ENCODE measurements at places on chromosomes 2 and 18.

- DNase-seq = no peak
These were observed 177.7 kb downstream of the PIEZO2 start for GRCh38 chr18:10971717-10972116.

DNA sequence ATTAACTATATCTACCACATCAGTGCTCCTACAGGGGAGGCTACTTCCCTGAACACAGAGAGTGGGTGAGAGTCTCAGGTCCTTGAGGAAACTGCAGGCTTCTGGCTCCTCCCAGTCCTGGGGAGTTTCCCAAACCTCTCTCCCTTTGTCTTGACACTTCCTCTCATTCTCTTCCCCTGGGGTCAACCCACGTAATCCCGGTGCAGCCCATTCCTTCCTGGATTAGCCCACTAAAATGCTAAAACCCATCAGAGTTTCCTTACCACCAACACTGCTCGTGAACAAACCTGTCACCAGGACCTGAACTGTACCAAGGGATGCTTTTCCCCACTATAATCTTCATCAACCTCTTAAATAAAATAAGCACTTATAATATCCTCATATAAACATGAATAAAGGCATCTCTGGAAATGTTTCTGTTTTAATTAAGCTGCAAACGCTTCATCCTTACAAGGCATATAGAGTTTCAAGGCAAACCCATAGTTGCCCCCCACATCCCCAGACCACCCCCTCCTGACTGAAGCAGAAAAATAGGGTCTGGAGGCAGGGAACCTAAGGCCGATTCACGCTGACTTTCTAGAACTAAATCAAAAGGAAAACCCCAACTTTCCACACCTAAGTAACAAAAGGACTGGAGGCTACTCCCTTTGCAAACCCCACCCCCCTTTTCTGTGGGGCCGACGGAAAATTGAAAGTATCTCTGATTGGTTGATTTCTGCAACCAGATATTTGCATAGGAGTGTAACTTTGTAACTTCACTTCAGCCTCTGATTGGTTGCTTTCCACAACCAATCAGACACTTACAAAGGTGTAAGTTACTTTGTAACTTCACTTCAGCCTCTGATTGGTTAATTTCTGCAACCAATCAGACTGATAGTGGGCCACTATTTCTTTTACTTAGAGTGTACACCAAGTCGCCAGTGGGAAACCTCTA is 19.0 kb downstream of the TMSB10 start:
- peak; percentile 49 for DNase-seq

DNA sequence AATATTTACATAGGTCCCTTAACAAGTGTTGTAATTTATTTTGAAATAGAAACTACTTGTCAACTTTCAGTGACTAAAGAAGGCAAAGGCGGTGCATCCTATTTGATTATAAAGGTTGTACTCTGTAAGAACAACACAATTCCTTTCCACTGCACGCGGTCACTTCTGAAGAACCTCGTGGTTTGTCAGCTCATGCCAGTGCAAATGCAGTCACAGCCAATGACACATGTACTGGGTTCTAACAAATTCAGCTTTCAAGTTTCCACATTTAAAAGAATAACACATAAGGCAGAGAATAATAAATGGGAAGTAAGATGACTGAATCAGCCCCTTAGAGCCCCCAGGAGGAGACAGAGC is 39.7 kb downstream of the CYB5A start:
- peak; percentile 40 for DNase-seq

DNA sequence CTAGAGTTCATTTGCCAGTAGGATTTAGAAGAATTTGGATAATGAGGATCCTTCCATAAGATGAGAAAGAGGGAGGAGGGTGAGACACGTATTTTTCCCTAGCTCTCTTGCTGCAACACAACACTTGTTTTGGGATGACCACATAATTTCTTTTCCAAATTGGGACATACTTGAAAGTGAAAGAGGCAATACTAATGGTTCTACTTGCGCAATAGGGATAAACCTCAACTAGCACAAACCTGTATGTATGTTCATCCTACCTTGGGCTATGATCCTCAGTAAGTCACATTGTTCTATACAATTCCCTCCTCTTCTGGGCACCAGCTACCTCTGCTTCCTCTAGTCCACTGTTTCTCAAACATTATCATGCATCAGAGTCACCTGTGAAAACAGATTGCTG is 1208.8 kb upstream of the LRRTM1 start:
- DNase-seq = no peak

DNA sequence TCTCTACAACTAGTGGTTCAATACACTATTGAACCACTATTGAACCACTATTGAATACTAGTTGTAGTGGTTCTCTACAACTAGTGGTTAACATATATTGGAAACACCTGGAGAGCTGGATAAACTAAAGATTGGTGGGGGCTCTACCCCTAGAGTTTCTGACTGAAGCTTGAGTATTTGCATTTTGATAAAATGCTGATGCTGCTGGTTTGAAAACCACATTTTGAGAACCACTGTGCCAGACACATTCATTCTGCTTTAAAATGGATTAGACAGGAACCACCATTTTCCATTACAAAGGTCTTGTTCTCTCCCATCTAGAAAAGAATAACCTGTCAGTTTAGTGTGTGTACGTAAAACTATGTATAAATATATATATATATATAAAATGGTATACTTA is 133.3 kb downstream of the TMEM247 start:
- DNase-seq = no peak

- no peak for DNase-seq
These were observed 104.6 kb downstream of the SMC6 start for GRCh38 chr2:17649026-17649425.

- DNase-seq = peak; percentile 10
These were observed 16.0 kb upstream of the IKZF2 start for GRCh38 chr2:213167271-213167930.

GRCh38 chr2:55649211-55649610 is 31.8 kb upstream of the PPP4R3B start:
- no peak for DNase-seq

DNA sequence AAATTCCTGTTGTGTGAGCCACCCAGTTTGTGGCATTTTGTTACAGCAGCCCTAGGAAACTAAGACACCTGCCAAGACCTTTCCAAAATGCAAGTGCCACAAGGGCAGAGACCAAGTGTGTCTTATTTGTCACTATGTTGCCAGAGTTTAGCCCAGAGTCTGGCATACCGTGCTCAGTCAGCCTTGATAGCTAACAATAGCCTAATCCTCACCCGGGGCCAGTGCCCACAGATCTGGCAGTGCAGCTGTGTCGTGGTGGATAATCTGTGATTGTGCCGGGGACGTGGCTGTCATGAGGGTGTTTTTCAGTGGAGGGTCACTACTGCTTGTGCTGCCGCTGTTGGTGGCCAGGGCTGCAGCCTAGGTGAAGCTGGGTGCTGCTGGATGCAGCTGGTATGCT is 53.5 kb downstream of the MEP1B start:
- DNase-seq = no peak

DNA sequence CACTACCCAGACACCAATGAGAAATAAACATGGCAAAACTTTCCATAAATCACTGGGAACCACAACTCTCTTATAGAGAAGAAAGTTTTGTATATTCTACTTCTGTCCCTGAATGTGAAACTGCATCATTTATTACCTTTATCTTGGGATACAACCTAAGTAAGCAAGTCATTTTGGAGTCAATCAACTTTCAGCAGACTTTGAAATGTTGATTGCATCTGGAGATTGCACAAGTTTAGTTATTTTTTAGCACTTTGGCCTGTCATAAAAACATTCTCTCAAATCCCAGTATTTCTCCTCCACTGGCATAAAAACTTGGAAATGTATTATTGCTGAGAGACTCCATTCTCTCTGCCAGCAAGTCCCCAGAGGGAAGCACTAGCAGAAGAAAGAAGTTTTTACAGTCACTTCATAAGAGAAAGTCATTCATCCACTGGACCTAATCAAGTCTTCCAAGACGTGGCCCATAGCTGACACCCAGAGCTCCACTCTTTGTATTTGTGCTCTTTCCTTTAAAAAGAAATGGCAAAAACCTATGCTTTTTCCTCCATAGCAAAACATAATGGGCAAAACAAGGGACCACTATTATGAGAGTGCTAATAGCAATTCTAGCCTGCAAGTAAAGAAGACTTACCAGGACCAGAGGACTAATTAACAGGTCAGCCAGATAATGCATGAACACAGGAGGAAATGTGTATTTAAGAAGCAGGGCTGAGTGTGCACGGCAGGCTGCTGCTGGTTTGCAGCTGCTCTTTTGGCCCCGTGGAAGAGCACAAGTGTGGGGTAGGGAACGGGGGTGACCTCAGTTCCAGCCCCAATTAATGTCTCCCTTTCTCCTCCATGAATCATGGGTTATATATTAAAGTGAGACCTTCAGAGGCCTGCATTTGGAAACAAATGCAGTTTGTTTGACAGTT is 171.5 kb downstream of the INO80D start:
- DNase-seq = no peak

DNA sequence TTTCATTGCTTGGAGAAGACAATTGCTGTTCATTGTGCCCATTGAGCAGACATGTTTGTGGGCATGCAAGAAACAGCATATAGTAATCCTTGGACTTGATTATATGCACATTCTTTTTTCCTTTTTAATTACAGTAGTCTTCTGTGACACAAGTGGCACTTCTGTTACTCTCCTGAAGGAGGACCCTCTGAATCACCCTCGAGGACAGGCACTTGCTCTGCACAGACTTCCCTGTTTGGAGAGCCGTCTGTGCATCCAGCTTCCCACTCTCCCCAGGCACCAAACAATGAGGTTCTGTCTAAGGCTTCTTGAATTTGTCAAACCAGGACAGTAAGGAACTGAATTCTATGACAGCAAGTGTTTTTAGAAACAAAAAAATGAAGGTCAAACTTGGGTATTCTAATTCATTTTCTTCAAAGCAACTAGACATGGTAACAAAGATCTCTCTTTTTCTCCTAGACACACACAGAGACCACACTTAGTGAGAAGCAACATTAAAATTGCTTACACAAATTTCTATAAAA is 844.6 kb upstream of the ID2 start:
- no peak for DNase-seq

- no peak for DNase-seq
These were observed 252.1 kb downstream of the LDLRAD4 start for GRCh38 chr18:13470516-13471197.

- no peak for DNase-seq
These were observed 429.5 kb downstream of the CCDC85A start for GRCh38 chr2:56613254-56613653.

All from astrocyte of the spinal cord (primary cell).